ENCODE measurements at places on chromosomes 5 and 9.
A peak's percentile ranks its signal among the peaks of the same experiment; 100 is the strongest.

- peak; percentile 55 for DNase-seq
These were observed 1.4 kb downstream of the ADAMTS2 start for GRCh38 chr5:179343719-179344430.

DNA sequence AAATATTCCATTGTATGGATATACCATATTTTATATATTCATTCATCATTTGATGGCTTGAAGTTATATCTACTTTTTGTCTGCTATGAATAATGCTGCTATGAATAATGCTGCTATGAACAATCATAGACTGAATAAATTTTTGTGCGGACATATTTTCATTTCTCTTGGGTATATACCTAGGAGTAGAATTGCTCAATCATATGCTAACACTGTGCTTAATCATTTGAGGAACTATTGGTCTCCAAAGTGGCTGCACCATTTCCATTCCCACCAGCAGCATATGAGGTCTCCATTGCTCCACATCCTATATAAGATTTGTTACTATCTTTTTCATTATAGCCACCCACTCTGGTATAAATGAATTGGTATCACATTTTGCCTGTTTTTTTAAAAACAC lies 18.3 kb upstream of the TEK start:
- DNase-seq = no peak

DNA sequence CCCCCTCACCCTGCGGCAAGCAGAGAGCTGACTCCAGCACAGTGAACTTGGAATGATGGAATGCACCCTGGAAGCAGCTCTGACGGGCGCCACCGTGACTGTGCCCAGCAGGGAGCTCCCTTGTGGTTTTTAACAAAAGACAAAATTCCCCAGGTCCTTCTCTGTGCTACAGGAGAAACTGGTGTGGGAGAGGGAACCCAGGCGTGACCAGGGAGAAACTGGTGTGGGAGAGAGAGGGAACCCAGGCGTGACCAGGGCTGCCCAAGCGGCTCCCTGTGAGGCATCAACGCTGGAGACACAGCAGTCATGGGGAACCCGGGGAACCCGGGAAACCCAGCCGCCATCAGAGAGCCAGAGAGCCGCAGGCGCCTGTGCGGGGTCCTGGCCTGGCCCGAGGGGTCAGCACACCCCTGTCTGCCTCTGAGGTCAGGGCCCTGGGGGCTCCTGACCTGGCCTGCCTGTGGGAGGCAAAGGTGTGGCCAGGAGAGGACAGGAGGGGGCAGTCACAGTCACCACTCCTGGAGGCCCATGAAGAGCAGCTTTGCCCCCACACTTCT lies 3.1 kb upstream of the AHRR start:
- no peak for DNase-seq

GRCh38 chr5:17839848-17840247 lies 205.6 kb downstream of the TAF11L14 start:
- DNase-seq = no peak

DNA sequence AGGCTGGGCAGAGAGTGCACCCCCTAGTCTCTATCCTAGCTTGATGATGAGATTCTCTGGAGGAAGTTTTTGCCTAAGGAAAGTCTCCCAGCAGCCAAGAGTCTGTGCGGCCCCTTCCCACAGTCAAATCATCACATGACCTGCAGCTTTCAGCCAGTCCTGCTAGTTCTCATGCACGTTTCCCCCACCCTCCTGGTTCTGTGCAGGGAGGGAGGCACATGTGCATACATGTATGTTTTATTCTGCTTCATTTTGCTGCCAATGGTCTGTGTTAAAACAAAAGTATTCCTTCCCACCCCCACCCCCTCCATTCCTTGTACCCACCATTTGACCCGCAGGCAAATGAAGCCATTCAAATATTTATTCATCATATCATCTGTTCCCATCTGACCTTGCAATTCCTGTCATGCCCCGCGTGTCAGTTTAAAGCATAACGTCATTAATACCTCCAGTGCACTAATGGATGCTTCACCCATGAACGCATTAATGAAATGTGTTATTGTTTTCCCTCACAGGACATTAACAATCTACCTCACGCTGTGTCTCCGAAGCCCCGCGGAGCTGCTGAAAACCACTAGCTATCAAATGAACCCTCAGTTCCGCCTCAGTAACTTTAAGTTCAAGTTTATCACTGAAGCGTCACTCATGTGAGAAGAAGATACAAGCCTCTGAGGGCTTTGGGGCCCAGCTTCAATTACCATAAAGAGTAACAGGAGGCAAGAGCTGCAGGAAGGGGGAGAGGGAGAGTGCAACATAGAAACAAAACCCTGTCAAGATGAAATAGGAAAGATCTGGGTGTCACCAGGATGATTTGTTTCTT lies 139.6 kb downstream of the RASEF start:
- DNase-seq = no peak

GRCh38 chr5:34062419-34062818 lies 19.4 kb upstream of the C1QTNF3 start:
- no peak for DNase-seq

DNA sequence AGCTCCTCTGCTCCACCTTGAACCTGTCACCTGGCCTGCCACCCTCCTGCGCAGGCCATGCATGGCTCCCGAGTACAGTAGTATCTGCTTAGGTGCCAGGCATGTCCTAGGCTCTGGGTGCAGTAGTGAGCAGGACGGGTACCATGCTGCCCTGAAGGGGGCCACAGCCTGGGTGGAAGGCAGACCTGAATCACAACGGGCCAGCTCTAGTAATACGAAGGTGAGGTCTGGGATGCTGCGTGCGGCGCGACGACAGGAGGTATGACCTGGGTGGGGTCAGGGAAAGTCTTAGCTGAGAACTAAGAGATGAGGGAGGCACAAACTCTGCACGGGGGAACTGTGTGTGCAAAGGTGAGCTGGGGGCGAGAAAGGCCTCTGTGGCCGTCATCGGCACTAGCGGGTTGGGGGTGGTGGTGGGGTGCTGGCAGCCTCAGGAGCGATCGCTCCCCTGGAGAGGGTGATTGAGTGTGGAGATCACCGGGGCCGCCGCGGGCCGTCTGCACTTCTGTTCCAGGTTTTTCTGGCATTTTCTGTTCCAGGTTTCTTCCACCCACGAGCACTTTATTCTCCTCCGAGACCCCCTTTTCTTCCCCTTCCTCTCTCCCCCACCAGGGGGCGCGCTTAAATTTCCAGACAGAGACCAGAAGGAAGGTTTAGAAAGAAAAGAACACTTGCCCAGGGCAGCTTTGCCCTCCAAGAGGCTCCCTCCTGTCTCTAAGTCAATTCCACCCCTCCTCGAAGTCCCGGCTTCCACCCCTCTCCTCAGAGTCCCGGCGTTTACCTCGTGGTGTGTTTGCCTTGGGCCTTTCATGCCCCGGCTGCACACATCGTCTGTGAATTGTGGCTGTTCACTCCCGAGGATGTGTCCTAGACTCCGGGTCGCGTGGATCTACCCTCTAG lies 15.1 kb downstream of the PDLIM4 start:
- DNase-seq = peak; percentile 88

- no peak for DNase-seq
These were observed 34.3 kb downstream of the DNAH5 start for GRCh38 chr5:13910201-13910600.

GRCh38 chr9:125536167-125536772 lies 170.7 kb downstream of the MAPKAP1 start:
- no peak for DNase-seq

GRCh38 chr9:84374013-84374412 lies 33.5 kb upstream of the SLC28A3 start:
- no peak for DNase-seq

DNA sequence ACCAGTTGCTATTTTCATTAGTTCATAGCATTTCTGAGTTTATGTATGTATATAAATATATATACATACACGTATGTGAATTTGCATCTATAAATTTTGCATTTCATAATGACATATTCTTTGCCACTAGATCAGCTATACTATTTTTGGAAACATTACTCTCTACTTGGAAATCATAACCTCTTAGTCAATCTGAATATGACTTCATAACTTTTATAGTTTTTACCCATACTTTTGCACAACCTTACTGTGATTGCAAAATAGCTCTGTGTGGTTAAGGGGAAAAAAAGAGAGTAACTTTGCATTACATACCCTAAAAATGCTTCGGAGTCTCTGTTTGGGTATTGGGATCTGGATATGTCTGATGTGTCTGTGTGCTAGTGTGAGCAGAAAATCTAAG lies 44.9 kb upstream of the ADAMTSL1 start:
- no peak for DNase-seq

DNA sequence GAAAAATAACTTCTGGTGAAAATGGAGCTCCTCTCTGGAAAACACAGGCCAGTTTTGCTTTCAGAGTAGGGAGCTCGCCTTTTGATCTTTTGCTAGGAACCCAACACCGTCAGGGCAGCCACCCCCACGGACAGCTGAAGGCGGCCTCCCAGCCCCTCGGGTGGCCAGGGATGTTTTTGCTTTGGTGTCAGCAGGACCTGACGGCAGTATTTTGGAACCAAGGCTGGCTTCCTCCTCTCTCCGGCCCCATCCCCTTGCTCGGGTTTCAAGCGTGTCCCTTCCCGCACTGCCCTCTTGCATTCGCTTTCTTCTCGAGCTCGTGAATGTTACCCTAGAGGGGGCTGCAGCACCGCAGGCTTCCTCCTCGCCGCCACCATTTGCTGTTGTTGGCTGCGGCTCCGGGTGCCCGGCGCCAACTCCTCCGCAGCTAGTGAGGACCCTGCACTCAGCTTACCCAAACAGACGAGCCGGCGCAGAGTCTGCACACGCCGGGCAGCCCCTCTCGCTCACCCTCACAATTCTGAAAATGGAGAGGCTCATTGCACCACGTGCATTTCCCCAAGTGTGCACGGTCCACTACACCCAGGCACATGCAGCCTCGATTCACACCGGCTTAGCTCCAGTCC lies 35.5 kb upstream of the ADAMTSL1 start:
- peak; percentile 29 for DNase-seq

DNA sequence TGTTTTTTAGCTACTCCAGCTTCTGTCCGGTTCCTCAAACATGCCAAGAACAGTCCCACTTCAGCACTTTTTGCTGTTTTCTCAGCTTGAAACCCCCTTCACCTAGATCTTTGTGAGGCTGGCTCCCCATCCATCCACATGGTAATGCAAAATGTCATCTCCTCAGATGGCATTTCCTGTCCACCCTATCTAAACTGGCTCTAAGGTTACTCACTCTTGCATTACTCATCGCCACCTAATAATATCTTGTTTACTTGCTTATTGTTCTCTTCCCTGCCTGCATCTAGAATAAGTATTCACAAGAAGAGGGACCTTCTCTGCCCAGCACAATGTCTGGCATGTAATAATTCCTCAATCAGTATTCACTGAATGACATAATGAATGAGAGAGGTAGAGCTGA lies 220.1 kb downstream of the FAM114A2 start:
- no peak for DNase-seq

DNA sequence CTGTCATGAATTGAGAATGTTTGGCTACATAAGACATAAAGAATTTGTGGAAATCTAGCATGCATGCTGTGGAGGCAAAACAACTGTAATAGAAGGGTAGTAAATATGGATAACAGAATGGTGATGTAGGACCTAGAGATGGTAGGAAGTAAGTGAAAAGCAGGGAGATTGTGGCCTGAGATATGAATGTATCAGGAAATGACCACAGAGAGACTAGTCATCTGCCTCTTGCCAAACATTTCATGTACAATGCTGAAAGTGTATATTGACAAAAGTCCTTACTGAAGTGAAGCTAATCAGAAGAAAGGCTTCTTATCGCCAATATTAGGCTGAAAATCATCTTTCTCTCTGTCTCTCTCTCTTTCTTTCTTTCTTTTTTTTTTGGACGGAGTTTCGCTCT lies 873.1 kb upstream of the CTNND2 start:
- DNase-seq = no peak

- DNase-seq = peak; percentile 59
These were observed 7.0 kb downstream of the IGFBPL1 start for GRCh38 chr9:38417003-38417945.

GRCh38 chr9:134869554-134870300 lies 10.9 kb upstream of the FCN2 start:
- DNase-seq = no peak

DNA sequence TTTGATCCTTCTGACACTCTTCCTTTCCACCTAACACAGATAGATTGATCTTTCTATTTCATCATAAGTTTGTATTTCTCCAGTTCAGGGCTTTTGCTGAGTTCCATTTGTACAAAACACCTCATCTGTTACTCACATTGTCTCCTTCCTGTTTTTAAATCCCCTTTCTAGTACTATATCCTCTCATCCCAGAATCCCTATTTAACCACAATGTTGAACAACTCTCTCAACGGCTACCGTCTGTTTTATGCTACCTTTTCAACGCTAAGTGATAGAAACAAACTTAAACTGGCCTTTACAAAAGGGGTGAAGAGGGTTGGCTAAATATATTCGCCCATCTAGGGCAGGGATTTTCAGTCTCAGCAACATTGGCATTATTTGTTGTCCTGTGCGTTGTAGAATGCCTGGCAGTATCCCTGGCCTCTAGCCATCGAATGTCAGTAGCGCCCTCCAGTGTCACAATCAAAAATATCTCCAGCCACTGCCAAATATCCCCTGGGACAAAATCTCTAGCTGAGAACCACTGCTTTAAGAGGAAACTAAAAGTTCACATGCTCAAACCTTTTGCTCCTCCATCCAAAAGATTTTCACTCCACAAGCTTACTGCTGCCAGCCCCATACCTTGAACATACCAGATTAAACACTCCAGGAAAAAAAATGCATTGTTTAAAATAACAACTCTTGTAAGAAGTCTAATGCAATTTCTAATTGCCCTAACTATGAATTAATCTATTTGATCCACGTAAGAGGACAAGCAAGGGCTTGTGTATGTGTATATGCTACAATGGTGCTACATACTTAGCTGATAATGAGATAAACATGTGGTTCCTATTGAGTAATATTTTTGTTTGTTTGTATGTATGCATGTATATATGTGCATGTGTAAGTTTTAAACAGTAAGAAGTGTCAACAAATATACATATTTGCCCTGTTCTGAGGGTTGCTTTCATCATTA lies 344.0 kb downstream of the PTPRD start:
- DNase-seq = peak; percentile 64

GRCh38 chr5:79521156-79521555 lies 7.2 kb upstream of the HOMER1 start:
- no peak for DNase-seq

DNA sequence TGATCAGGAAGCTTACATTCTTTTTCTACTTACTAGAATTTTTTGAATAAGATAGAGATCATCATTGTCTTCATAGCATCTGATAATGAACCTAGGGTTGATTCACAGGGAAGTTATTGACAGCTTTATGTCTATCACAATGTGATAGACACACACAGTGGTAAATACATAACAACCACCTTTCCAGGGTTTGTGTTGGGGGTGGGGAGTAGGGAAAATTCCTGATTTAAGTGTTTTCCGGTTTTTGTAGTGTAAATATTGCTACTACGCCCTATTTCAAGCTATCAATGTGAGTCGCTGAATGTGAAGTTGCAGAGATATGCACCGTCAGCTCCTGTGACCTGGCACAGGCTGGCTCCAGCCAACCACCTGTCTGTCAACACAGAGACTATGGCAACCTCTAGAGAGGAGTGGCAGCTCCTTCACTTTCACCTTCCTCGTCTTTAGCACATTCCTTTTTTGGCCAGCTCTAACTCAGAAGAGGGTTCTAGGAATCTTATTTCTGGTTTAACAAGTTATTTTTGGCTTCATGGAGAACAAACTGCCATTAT lies 224.9 kb downstream of the MAT2B start:
- no peak for DNase-seq
